ENCODE measurements at places on chromosomes 3 and 15.

DNA sequence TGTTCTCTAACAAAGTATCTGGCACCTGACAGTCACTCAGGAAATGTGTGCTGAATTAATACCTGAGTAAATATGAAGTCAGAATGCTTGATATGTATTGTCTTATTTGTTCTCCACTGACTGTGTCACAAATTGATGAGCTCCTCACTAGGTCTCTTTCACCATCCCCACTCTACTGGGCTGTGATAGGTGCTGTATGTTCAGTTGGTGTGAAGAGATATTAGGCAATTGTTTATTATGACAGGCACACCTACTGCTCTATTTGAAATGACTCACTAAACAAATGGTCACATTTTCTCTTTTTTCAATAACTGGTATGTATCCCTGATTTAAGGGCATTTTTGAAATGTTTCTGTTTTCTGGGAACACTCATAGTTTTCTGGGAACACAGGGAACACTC is 25.2 kb upstream of the CCDC39 start:
- DNase-seq = no peak

- DNase-seq = no peak
These were observed 224.8 kb upstream of the NANOGP8 start for GRCh38 chr15:35309886-35310285.

GRCh38 chr3:143928541-143929255 is 42.9 kb upstream of the DIPK2A start:
- DNase-seq = no peak

DNA sequence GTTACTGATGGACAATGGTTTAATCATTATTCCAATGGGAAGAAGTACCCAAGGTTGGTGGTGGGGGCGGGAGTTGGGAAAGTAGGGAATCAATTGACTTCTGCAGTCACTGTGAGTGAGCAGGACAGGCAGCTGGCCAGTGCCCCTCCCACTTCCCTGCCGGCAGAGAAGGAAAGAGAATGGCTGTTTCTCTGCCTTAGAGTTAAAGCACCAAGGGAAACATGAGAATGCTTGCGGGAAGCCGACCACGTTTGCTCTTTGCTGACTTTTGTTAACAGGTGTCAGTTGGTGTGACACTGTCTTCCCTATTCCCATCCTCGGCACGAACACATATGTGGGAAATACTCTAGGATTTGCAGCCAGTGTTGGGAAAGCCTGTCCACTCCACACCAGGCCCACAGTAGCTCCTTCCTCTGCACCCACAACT is 33.5 kb upstream of the MFSD1 start:
- DNase-seq = no peak

DNA sequence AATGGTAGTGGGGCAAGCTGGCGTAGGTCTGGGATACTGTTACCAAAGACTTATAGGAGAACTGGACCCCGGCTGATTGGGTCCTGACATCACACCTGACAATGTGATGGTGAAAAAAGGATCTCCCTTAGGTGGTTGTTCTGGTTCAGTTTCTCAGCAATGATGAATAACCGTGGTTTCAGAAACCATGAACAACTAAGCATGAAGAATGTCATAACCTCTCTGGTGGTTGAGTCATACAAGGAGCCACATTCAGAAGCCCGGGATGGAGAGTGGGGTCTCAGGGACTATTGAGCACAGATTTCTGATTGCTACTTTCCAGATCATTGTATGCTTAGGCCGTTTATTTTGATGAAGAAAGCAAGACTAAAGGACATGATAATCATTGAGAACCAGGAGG is 17.4 kb downstream of the GPR160 start:
- no peak for DNase-seq

- DNase-seq = no peak
These were observed 36.7 kb downstream of the C2CD4A start for GRCh38 chr15:62103431-62103830.

DNA sequence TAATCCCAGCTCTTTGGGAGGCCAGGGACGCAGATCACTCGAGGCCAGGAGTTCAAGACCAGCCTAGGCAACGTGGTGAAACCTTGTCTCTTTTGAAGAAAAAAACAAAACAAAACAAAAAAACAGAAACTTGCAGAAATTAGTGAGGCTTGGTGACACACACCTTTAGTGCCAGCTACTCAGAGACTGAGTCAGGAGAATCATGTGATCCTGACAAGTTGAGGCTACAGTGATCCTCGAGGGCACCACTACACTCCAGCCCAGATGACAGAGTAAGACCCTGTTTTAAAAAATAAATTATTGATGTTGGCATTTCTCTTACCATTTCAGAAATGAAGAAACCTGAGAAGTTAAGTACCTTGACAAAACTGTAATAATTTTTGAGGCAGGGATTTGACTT is 44.6 kb upstream of the CCNB2 start:
- no peak for DNase-seq

DNA sequence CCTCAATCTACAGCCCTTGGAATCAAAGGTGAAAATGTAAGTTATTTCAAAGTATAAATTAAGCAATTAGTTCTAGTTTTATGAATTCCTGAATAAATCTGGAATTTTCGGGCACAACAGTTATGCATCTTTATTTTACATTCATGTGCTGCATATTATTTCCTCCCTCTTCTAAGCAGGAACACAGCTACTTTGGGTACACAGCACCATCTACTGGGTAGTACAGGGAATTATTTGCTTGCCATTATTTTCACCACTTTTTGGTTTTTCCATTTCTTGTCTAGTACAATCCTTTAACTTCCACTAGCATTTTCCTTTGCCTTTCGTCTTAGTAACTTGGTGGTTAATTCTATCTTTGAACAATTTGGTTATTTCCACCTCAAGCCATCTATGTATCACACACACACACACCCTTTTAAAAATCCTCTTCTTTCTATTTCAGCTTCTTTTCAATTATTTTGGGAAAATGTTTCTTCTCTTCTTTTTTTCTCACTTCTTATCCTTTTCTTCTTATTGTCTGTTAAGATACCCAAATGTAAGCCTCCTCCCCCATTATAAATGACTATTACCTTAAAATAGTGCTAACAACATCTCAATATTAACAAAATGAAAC is 451.0 kb downstream of the MFSD1 start:
- no peak for DNase-seq

GRCh38 chr3:178284181-178284580 is 252.1 kb upstream of the KCNMB2 start:
- no peak for DNase-seq

DNA sequence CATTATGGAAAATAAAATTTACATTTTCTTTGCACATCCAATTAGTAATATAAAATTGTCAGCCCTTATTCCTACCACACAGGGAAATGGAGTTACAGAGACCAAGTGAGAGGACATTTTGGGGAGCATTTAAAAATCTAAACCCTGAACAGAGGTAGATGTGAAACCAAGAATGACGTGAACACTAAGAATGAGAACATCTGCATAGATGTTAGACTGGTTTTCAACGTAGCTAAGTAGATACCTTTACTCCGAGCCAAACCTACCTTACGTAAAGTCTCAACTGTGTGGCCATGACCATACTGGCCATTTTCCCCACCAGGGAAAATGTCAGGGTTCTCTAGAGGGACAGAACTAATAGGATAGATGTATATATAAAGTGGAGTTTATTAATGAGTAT is 51.4 kb upstream of the THBS1 start:
- DNase-seq = no peak

DNA sequence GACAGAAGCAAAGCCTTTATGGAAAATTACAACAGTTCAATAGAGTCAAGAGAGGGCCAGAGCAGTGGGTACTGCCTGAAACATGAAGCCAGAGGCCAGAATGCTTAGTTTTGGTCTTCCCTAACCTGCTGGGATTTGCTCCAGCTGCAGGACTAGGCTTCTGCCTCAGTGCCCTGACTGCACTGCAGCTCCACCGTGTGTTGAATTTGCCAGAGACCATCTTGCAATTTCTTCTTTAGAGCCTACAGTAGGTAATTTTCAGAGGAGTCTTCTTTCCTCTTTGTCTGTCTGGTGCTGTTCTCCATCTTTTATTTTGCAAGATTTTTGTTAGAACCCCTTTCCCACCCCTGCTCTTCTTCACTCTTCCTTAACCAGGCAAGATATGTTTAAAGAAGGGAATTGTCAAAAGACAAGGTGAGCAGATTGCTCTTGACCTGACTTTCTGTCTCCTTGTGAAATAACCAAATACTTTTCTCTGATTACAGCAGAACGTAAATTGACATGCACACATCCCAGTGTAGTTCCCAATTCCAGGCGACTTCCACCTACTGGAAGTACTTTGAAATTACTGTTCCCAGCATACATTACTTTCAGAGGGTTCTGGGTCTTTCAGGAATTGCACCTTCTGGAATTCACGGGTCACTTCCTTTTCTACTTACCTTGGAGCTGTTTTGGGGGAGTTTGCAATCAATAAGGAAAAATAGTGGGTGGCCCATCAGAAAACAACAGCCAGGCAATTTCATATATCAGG is 161.2 kb downstream of the MINAR1 start:
- DNase-seq = no peak

GRCh38 chr3:40657623-40658022 is 132.9 kb downstream of the ZNF621 start:
- DNase-seq = no peak

DNA sequence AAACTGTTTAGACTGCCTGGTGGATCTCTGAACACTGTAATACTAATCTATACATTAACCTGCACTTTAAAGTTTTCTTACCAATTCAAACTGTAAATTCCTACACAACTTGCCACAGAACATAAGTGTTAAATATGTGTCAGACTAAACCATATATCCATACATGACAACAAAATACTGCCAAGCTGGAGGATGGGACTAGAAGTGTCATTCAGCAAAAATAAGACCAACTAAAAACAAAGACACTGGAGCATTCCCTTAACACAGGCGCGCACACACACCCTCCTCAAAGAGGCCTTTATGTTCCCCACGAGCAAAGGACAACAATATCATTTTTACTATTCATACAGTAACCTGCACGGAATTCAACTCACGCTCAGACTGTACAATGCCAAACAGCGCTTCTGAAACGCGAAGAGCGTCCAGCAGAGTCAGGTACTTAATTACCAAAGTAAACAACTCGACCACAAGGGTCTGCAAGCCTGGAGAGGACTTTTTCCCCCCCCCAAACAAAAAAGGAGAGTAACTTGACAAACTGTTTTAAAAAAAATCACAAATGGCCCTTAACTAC is 1.1 kb downstream of the DCUN1D1 start:
- DNase-seq = no peak

DNA sequence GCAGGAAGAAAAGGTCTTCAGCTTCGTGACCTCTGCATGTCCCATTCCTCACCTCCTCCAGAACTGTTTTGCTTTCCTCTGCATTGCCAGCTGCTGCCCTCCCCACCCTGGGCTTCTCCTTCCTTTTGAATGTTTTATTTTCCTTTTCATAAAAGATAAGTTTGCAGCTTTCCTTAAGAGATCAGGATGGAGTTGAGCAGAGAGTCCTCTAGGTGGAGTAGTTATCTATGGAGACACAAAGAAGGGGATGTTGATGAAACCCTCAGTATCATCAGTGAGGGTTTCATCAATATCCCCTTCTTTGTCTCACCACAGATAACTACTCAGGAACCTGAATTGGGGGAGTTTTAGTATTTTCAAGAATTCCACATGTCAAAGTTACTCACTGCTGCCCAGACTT is 19.0 kb upstream of the SLC25A36 start:
- DNase-seq = no peak

DNA sequence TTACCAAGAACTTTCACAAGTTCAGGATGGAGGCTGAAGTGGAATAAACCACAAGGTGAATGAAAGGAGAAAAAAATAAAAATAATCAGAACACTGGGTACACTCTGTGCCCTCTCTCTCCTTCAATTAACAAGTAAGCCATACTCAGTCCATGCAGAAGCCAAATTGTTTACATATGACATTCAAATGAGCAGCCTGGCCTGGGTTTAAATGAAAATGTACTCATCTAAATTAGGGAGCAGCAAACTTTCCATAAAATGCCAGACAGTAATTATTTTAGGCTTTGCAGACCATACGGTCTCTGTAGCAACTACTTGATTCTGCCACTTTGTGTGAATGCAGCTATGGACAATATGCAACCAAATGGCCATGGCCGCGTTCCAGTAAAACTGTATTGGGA is 376.6 kb downstream of the MAGI1 start:
- DNase-seq = no peak
